ENCODE measurements at places on chromosomes 1 and 21. TPM values are rescaled to one million over a fixed set of nuclear protein-coding genes. Genes with fewer than 3 reads are reported as not detected.
A peak's percentile ranks its signal among the peaks of the same experiment; 100 is the strongest.

Gene ANXA9
- not detected for total RNA-seq

Gene ELAVL4
- 4.0 TPM for total RNA-seq

DNA sequence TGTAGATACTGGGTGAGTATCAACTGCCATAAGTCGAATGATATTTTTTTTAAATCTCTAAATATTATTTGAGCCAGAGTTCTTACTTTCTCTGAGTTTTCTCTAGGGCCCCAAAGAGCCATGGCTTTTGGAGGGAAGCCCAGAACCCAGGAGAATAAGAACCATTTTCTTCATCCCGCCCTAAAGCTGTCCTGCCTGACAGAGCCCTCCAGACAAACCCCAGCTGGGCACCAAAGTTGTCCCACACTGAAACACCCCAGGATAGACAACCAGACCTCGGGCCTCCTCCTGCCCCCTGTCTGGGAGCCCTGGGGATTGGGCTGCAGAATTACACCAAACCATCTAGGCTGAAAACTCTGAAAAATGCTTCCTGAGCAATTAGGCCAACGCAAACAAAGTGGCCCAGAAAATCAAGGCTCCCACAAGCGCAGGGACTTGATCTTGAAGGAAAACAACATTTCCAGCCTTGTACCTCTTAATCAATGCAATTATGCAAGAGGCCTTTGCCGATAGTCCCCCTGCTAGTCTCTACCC, 113.1 kb downstream of the RRAGC start:
- no peak for DNase-seq

Gene C1orf141
- total RNA-seq, result not detected

DNA sequence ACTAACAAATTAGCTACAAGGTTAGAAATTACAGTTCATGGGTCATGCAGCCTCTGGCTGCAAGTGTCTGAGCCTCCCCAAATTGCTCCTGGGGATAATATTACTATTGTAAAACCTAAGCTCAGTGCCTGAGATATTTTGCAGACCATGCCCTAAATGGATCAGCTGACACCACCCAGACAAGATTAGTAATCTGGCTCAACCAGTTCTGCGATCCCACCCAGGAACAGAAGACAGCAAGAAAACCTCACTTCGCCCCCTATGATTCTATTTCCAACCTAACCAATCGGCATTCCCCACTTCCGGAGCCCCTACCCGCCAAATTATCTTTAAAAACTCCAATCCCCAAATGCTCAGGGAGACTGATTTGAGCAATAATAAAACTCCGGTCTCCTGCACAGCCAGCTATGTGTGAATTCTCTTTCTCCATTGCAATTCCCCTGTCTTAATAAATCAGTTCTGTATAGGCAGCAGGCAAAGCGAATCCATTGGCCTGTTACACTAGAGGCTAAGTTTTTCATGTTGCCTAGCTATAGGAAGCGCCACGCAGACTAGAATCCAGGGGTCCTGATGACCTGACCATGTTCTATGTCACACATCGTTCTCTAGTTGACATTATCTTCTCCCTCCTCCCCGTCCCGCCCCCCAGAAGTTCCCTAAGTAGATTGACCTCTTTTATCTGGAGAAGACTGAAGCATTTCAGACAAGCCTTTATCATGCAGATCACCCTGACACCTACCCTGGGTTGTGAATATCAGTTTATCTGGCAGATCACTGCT, 22.4 kb upstream of the ZFYVE9 start:
- peak; percentile 65 for DNase-seq

Gene OLIG2
- not detected for total RNA-seq

Gene SLC45A1
- 0.52 TPM for total RNA-seq

DNA sequence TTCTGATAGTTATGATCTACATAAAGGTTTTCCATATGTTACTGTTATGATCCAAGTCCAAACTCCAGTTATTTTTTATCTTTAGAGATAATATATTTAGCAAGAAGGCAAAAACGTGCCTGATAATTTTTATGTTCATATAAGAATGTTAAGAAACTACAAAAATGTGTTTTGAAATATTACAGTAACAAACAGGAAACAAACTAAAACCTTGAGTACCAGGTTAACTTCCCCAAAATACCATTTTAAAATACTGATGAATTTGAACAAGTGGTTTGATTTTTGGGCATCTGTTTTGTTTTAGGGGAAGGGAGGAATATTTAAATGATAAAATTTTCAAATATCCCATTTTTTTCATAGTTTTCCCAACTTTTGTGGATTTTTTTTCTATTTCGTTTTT, 124.8 kb downstream of the NR5A2 start:
- no peak for DNase-seq

- DNase-seq, result no peak
Measured at GRCh38 chr1:93692983-93693591, 11.4 kb upstream of the BCAR3 start.

DNA sequence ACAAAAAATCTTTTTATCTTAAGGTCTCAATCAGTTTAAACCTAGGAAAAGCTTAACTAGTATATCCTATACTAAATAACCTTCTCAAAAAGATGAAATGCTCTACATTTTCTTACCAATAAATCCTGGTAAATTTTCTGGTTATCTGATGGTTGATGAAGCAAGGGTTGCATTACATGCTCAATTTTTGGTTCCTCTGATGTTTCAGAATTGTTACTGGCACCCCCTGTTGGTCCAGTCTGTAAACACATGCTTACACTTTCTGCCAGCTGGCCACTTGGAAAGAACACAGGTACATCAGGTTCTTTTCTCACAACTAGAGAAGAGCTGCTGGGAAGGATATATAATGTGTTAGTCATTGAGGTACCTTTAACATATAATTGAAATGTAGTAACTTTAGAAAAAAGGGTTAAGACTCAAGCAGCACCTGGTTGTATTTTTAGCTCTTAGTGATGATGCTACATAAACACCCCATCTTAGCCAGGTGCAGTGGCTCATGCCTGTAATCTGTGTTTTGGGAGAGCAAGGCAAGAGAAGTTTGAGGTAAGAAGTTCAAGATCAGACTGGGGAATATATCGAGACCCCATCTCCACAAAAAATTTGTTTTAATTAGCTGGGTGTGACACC, 30.9 kb upstream of the TAL1 start:
- DNase-seq, result peak; percentile 85

Gene KRTAP12-2
- total RNA-seq, result not detected

Gene IGSF3
- 23.9 TPM for total RNA-seq

GRCh38 chr21:44492567-44493385, 37.5 kb downstream of the LRRC3 start:
- DNase-seq, result no peak

DNA sequence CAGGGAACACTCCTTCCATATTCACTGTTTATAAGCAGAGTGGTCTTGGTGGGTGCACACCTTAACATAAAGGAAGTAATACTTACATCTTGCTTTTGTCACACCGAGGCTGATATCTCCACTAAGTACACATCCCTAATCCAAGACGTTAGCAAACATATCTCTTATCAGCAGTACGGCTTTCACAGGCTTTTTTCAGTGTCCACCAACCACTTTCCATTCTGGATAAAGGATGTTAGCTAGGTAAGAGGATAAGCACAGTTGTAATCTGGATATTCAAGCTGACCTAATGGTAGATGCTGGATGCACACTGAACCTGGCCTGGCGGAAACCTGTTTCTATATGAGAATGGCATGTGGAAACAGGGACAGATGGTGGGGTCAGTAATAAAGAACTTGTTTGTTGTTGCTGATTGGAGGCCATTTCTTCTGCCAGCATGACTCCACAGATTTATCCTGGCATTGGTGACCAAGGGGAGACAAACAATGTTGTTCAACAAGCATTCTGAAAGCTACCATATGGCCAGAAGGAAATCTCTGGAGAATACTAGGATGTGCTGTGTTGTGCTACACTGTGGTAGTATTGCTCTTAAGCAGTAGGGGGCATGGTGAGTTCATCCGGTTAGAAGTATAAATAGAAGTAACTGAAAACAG, 416.4 kb downstream of the PTBP2 start:
- DNase-seq, result peak; percentile 64

GRCh38 chr1:221228594-221228993, 349.4 kb downstream of the HLX start:
- peak; percentile 89 for DNase-seq

Gene TMEM269
- total RNA-seq, result 0.66 TPM

Gene MYOM3
- total RNA-seq, result 0.11 TPM

Gene EEIG2
- total RNA-seq, result 12.1 TPM

GRCh38 chr1:89351597-89352311, 12.1 kb upstream of the GBP6 start:
- DNase-seq, result no peak

DNA sequence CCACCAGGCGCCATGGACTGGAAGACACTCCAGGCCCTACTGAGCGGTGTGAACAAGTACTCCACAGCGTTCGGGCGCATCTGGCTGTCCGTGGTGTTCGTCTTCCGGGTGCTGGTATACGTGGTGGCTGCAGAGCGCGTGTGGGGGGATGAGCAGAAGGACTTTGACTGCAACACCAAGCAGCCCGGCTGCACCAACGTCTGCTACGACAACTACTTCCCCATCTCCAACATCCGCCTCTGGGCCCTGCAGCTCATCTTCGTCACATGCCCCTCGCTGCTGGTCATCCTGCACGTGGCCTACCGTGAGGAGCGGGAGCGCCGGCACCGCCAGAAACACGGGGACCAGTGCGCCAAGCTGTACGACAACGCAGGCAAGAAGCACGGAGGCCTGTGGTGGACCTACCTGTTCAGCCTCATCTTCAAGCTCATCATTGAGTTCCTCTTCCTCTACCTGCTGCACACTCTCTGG, 3.8 kb downstream of the GJB3 start:
- no peak for DNase-seq

DNA sequence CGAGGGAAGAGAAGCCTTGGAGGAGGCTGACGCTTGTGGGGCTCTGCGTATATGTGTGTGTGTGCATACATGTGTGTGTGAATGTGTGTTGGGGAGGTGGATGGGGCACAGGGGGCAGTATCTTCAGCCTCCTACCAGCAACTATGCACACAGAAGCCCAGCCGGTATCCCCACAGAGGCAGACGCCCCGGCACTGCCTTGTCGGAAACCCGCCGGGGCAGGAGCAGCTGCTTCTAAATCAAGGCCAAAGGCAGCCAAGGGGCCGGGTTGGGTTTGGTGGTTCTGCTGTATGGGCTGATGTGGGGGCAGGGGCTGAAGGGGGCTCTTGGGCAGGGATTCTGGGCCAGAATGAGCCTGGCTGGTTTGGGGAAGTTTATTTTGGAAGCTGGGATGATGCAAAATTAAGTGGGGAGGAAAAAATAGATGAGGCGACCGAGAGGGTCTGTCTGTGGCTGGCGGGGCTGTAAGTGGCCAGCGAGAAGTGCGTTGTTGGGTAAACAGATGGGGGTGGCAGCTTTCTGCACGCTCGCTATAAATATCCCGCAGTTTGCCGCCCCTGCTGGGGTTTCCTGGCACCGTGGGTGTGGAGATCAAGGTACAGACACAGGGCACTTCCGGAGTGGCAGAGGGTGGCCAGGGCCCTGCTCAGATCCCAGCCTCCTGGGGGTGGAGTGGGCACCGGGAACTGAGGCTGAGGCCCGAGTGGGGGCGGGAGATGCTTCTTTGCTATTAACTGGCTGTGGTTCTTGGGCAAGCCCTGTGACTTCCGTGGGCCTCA, 11.0 kb upstream of the WNT4 start:
- peak; percentile 53 for DNase-seq

- DNase-seq, result no peak
Measured at GRCh38 chr1:208278638-208279037, 34.5 kb upstream of the PLXNA2 start.

Gene ACTRT2
- not detected for total RNA-seq

GRCh38 chr1:209370241-209370995, 213.1 kb upstream of the CAMK1G start:
- no peak for DNase-seq

DNA sequence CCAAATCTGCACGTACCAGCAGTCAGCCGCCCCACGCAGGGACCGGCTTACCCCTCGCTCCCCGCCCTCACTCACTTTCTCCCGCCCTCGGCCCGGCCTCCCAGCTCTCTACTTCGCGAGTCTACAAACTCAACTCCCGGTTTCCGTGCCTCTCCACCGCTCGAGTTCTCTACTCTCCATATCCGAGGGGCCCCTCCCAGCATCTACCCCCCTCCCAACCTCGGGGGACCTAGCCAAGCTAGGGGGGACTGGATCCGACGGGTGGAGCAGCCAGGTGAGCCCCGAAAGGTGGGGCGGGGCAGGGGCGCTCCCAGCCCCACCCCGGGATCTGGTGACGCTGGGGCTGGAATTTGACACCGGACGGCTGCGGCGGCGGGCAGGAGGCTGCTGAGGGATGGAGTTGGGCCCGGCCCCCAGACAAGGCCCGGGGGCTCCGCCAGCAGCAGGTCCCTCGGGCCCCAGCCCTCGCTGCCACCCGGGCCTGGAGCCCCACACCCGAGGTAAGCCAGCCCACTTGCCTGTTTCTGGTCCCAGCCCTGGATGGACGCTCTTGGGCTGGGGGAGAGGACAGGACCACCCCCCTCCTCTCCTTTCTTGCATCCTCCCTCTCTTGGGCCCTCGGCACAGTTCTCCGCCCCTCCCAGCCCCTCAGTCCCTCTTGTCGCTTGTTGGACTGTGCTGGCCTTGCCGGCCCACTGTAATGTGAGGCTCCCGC, at the start of gene ARTN:
TSS of gene ARTN (plus strand) at position 416 of the 715 bp plus-strand sequence. CDS start 1,856 bp downstream, outside the sequence.
- peak; percentile 91 for DNase-seq

Data from endodermal cell (in vitro differentiated cells).